GM19239 (cell line): ENCODE measurements at places on chromosomes 2 and 18.

- no peak for DNase-seq
Measured at GRCh38 chr18:59799383-59800015, 100.3 kb upstream of the PMAIP1 start.

DNA sequence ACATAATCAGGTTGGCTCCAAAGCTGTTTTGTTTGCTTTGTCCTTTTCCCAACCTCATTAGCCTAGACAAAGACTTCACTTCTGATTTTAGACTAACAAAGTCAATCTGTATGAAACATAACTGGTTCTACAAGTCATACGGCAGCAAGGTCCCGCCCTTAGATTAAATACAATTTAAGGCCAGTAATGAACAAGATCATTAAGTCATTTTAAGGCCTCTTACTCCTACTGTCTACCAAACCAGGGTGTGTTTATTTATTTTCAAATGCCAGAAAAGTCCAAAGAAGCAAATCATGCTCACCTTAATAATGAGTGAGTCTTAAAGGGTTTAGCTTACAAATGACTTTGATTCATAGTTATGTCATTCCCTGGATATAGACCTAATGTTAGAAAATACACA lies 148.4 kb upstream of the ACVR2A start:
- no peak for DNase-seq

GRCh38 chr18:26656944-26657536 lies 108.7 kb upstream of the KCTD1 start:
- peak; percentile 38 for DNase-seq

- no peak for DNase-seq
Measured at GRCh38 chr2:223383315-223383714, 218.8 kb downstream of the SCG2 start.

- no peak for DNase-seq
Measured at GRCh38 chr2:8799004-8799403, 38.4 kb downstream of the KIDINS220 start.

- no peak for DNase-seq
Measured at GRCh38 chr2:96663177-96663576, 20.6 kb downstream of the FER1L5 start.

DNA sequence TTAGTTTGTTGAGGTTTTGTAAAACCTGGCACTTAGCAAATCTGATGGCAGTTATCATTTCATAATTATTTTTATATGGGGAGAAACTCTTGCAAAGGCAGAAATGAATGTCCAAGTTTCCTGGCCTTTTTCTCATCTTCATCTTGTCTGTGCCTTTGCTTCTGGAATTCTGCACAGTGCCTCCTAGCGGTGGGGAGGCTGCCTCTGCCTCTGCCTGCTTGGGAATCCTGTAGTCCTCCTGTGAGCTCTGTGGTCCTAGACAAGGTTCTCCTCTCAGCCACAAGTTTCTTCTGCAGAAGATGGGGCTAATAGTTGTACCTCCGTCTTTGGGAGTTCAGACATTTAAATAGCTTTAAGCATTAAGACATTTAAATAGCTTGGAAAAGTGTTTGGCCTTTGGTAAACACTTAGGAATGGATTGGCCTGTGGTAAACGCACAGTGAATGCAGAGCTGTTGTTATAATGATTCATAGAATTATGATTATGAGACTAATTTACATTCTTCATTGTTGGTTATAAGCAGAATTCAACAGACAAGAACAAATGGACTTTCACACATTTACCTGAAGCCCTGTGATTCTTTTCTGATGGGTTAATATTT lies 101.2 kb downstream of the ZNF236 start:
- DNase-seq = no peak

- DNase-seq = no peak
Measured at GRCh38 chr18:41052625-41053024, 902.4 kb upstream of the PIK3C3 start.

DNA sequence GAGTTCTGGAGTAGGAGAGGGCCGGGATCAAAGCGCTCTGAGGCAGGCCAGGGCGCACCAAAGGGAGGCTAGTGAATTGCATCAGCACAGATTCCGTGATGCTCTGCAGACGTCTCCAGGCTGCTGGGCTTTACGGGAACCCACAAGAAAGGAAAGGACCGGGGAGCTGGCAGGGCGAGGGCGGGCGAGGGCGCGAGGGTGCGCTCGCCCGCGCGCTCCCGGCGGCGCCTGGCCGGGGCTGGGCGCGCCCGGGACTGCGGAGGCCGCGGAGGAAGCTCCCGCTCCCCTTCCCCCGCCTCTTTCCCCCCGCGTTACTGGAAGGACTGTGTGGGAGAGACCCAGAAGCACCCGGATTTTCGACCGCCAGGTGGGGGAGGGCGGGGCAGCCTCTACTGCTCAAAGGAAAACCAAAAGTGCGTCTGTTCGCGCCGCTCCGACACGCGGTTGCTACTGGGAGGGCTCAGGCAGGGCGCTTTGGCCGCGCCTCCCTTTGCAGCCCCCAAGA lies 2.4 kb upstream of the FOSL2 start:
- peak; percentile 79 for DNase-seq

GRCh38 chr18:61980355-61980754 lies 87.5 kb upstream of the RNF152 start:
- no peak for DNase-seq

- no peak for DNase-seq
Measured at GRCh38 chr2:174071321-174071720, 106.1 kb upstream of the SP3 start.

- DNase-seq = no peak
Measured at GRCh38 chr2:96801786-96802595, 14.1 kb upstream of the CNNM3 start.

GRCh38 chr2:24313744-24314632 lies 46.3 kb downstream of the ITSN2 start:
- no peak for DNase-seq

DNA sequence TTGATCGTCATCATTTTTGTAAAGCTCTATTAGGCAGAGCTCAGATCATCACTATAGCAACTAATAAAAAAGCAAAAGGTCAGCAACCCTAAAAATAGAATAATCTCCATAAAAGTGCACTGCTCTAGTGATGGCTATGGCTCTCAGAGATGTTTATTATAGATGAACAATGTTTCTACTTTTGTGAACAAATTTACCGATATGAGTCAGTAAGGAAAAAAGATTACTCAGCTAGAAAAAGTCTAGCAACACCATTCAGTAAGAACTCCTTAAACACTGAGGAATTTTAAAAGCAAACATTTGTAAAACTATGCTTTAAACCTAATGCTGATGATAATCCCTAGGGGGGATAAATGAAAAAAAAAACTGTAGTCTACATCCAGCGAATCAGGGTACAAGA lies 69.6 kb downstream of the ACVR1C start:
- no peak for DNase-seq

DNA sequence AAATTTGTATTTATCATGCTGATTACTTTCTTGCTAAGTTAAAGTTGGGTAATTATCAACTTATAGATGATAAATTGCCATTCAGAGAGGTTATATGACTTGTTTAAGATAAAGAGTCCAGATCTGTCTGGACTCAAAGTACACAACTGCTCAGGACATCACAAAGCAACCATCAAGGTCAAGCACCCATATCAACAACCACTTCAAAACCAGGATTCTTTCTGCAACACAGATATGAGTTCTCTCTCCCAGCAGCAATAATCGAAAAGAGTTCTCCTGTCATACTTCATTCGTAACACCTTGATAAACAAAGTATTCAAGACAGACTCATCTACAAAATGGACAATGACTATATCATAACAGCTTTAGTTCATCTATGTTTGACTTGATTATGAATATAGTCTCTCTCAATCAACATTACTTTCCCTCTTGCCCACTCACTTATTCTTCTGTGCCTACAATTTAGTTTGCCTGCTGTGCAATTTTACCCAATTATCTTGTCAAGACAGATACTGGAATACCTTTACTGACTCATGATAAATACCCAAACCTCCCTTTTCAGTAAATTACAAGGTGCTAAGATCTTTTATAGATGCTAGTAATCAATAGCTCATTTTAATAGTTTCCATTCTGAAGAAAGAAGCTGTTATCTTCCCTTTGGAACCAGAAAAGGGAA lies 281.8 kb downstream of the NBAS start:
- DNase-seq = no peak

DNA sequence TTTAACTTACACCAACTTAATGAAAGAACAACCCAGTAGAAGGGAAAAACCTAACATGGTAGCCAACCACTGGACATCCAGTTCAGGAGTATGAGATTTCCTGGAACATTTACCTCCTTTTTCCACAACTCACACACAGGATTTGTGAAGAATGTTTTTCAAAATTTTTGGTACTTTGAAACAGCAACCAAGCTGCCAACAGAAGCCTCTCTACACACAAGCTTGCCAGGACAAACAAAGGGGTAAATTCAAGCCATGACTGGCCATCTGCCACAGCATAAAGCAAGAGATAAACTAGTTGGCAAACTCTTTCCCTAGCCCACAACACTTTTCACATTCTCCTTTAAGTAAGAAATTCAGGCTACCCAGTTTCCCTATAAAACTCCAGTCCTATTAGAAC lies 21.4 kb downstream of the MGAT4A start:
- DNase-seq = no peak

GRCh38 chr2:240224676-240225075 lies 84.2 kb upstream of the OTOS start:
- no peak for DNase-seq

DNA sequence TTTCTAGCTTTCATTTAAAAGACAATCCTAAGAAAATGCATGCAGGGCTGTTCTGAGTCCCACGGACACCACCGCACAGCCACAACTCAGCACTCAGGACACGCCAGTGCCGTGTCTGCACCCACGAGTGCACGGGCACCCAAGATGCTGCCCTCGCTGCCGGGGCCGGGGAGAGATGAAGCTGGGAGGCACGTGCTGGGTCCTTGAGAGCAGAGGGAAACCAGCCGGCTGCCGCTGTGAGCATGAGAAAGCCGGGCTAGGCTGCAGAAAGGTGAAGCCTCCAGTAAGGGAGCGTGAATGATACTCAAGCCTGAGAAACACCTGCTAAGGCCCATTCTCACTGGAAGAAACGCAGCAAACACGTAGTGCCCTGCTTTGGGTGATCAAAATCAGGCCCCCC lies 4.8 kb downstream of the COPS9 start:
- no peak for DNase-seq

DNA sequence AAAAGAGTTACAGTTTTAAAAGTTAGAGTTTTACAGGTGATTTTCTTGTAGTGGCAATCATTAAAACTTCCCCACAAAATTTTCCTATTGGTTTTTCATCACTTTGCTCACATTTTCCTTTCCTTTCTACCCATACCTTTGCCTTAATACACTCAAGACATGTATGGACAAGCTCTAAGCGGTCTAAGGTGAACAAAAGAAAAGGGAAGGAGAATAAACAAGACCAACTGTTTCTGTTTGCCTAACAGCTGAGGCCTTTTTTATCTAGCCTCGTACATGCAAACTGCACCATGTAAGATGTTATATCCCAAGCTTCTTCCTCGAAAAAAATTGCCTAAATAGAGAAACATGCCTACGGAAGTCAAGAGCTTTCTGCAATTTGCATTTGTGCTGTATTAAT lies 33.9 kb upstream of the TBC1D8 start:
- DNase-seq = no peak

DNA sequence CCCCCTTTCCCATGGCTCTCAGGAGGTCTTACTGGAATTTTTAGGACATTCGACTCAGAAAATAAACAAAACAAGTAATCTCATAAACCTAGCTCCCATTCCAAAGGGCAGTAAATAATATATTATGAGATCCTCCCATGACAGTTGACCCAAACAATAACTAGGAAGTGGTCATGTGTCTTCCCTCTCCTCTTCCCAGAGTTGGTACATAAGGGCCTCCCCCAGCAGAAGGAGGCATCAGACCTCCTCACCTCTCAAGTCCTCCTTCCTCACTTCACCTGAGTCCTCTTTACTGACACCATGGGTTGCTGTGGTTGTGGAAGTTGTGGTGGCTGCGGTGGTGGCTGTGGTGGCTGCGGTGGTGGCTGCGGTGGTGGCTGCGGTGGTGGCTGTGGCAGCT lies at the start of gene SCYGR7:
TSS of gene SCYGR7 (plus strand) at position 301 of the 400 bp plus-strand sequence. CDS start at position 301, 0 bp downstream.
- no peak for DNase-seq

DNA sequence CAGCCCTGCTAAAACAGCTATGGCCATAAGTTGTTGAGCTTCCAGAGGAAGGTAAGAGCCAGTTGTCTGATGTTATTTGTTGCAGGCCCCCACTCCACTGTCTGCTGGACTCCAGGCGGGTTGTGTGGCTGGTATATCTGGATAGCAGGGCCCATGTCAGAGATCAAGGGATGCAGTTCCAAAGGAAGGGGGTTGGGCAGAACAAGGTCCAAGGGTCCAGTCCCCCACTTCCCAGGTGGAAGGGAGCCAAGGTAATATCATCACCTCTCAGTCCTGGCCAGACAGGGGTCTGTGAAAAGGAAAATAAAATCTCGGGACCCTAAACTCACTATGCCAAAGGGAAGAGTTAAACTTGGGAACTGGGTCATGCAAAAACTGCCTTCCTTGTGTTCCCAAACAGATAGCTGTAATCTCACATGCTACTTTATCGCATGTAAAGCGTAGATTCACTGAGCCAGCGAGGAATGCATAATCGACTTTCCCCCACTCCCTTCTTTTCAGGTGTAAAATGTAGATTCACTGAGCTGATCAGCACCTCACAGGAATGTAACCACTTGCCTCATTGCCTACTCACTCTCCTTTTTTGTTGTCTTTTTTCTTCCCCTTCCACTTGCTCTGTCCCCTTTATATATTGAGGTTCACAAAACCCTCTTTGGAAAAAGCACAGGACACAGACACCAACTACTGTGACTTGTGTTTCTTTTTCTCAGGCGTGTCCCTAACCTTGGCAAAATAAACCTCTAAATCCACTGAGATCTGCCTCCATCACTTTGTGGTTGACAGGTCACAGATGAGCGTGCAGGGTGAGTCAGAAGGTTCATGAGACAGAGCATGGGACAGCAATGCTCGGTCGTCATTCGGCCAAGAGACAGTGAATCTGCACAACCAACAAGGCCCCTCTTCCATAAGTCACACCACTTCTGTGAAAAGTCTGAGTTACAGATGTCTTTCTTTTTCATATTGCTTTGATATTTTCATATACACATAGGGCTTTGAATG lies 255.3 kb upstream of the SIX2 start:
- no peak for DNase-seq

DNA sequence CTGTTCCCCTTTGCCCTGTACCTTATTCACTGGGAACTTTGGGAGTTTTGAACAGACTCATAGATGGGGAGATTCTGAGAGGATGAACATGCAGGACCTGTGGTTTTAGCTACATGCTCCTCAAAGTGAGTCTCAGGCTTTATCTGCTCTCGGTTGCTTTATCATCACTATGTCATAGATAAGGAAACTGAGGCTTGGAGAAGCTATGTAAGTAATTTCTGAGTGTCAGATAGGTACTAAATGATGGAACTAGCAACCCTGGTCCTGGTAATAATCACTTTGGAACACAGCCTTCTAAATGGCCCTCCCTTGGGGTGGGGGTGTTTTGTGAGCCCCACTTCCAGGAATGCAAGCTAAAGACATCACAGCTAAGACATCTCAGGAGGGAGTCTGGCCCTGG lies 186.2 kb upstream of the MEX3C start:
- DNase-seq = no peak

GRCh38 chr2:176067589-176068418 lies 16.0 kb downstream of the EVX2 start:
- no peak for DNase-seq

DNA sequence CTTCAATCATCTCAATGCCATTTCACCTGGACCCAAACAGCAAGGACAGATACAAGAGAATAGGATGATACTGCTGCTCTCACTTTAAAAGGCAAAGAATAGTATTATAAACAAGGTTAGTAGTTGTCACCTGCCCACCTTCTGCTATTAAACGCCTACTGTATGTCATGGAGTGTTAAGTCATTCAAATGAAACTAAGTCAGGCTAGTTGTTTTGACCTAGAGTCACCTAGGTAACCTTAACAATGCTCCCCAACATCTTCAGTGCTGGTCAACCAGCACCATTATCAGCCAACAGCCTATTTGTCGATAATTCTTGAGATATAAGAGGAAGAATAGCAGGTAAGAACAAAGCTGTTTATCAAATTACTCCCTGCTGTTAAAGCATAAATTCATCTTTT lies 39.2 kb downstream of the TRIP12 start:
- DNase-seq = no peak
